Heart left ventricle (tissue), 16 donors: ENCODE measurements at places on chromosomes 5 and 9. TPM values are rescaled to one million over a fixed set of nuclear protein-coding genes. Genes with fewer than 3 reads are reported as not detected.
A peak's percentile ranks its signal among the peaks of the same experiment; 100 is the strongest.

GRCh38 chr9:33795819-33796218 lies 458 bp downstream of the PRSS3 start:
- no peaks in the 10 kb centered on the region for H3K36me3 ChIP-seq
- H3K27me3 ChIP-seq = no peaks in the 10 kb centered on the region
- H3K4me1 ChIP-seq = no peaks in the 10 kb centered on the region
- no peak for DNase-seq
- no peak overlapping the region for H3K4me3 ChIP-seq
- no peak overlapping the region for H3K27ac ChIP-seq

The PCDH12 gene
- polyA plus RNA-seq = 5.7 TPM

DNA sequence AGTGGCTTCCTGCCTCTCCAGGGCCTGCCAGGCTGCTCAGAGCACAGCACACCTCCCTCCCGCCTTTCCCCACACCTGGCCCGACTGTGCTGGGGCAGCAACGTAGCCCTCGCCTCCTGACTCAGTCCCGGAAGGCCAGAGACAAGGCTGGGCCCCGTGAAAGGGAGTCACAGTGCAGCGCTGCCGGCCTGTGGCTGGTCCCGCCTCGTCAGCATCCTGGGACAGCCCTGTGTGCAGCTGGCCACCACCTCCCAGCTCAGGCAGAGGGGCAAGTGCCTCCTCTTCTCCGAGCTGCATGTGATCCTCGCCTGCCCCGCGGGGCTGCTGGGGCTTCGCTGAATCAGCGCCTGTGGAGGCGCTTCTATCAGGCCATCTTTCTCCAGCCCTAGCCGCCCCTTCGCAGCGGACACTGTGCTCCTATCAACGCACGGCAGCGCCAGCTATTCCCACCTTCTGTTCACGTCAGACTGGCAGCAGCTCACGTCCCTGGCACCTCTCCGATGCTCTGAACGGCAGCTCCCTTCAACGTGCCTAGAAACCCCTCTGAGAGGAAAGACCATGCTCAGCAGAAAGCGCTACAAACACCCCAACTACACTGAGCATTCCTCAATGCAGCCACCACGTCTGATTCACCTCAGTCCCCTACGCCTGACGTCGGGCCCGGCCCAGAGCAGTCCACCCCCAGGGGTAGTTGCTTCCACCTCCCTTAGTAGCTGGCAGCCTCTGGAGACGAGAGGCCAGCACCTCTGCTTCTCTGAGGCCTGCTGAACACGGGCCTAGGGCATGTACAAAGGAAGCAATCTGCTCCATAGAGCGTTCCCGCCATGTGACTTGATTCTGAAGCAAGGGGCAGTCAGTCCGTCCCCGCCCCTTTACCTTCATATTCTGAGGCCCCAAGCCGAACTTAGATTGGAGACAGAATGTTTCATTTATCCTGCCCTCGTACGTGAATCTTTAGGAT lies 78.8 kb downstream of the GPR21 start:
- no peaks in the 10 kb centered on the region for H3K4me1 ChIP-seq
- no peak for DNase-seq
- H3K36me3 ChIP-seq = peaks cover 27% of the 10 kb centered on the region
- no peak overlapping the region for H3K4me3 ChIP-seq
- H3K27ac ChIP-seq = peak overlapping the region; percentile 34

DNA sequence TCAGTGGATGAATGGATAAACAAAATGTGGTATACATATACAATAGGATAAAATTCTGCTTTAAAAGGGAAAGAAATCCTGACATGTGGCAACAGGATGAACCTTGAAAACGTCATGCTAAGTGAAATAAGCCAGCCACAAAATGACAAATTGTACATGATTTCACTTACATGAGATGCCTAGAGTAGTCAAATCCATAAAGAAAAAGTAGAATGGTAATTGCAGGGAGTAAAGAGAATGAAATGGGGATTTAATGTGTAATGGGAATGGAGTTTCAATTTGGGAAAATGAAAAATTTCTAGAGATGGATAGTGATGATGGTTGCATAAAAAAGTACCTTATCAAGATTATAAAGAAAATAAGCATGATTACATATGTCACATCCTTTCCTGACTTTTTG lies 1489.2 kb upstream of the C9orf72 start:
- no peak overlapping the region for H3K27ac ChIP-seq
- H3K4me3 ChIP-seq = no peak overlapping the region
- DNase-seq = no peak
- no peaks in the 10 kb centered on the region for H3K36me3 ChIP-seq

- H3K36me3 ChIP-seq = no peaks in the 10 kb centered on the region
- no peak overlapping the region for H3K27ac ChIP-seq
- no peak for DNase-seq
- H3K27me3 ChIP-seq = no peaks in the 10 kb centered on the region
Observed at GRCh38 chr5:55052383-55052931, 28.4 kb downstream of the GZMK start.

- H3K27ac ChIP-seq = peak overlapping the region; percentile 96
- peaks cover 87% of the 10 kb centered on the region for H3K4me1 ChIP-seq
- peak; percentile 59 for DNase-seq
- H3K36me3 ChIP-seq = peaks cover 35% of the 10 kb centered on the region
- H3K4me3 ChIP-seq = peak overlapping the region; percentile 84
Observed at GRCh38 chr9:113596616-113597320, 133.2 kb downstream of the RGS3 start.

The TMOD1 gene
- polyA plus RNA-seq = 96.4 TPM

GRCh38 chr9:109244179-109245132 lies 76.4 kb downstream of the EPB41L4B start:
- peak overlapping the region; percentile 53 for H3K27ac ChIP-seq
- no peaks in the 10 kb centered on the region for H3K4me1 ChIP-seq
- DNase-seq = peak; percentile 52
- H3K27me3 ChIP-seq = no peaks in the 10 kb centered on the region
- no peak overlapping the region for H3K4me3 ChIP-seq
- H3K36me3 ChIP-seq = no peaks in the 10 kb centered on the region

The HSD17B3 gene
- 2.6 TPM for polyA plus RNA-seq

GRCh38 chr5:123659011-123659410 lies 147.0 kb downstream of the CSNK1G3 start:
- no peaks in the 10 kb centered on the region for H3K4me1 ChIP-seq
- DNase-seq = no peak
- no peaks in the 10 kb centered on the region for H3K27me3 ChIP-seq
- H3K27ac ChIP-seq = no peak overlapping the region
- H3K4me3 ChIP-seq = no peak overlapping the region

GRCh38 chr9:93657331-93658111 lies 81.1 kb downstream of the PHF2 start:
- H3K27ac ChIP-seq = no peak overlapping the region
- H3K36me3 ChIP-seq = no peaks in the 10 kb centered on the region
- H3K27me3 ChIP-seq = no peaks in the 10 kb centered on the region
- no peak for DNase-seq
- no peaks in the 10 kb centered on the region for H3K4me1 ChIP-seq

DNA sequence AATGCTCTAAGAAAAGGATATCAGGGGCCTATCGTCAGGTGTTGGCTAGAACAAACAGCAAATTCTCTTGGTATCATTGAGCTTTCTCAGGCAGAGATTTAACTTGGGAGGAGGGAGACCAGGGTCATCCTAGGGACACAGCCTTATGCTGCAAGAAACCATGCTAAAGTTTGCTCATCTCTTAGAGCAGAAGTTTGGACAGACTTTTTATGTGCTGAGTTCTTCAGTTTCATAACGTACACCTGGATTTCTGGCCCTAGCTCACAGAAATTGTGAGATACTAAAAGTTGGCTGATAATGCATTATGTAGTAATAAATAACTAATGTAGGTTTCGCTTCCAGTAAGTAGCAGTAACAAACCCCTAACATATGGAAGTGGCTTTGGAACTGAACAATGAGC lies 1359.8 kb upstream of the CDH9 start:
- no peaks in the 10 kb centered on the region for H3K4me1 ChIP-seq
- no peak overlapping the region for H3K27ac ChIP-seq
- no peaks in the 10 kb centered on the region for H3K27me3 ChIP-seq
- no peak for DNase-seq
- no peaks in the 10 kb centered on the region for H3K36me3 ChIP-seq

The C9orf153 gene
- 0.50 TPM for polyA plus RNA-seq

DNA sequence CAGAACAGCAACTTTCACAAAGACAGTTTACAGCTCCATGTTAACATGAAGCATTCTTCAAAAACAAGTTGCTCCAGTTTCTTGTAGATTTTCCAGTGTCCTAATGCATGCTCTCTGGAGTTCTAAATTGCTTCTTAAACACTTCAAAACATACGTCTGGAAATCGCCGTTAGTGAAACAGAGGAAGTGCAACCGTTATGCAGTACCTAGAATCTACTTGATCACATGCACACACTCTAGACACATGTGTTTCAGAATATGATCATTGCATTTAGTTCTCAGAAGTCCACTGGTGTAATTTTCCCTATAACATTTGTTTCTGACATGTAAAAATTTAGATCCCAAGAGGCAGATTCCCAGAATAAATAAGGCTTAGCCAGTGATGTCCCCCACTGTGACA lies 41.1 kb upstream of the RUFY1 start:
- H3K4me1 ChIP-seq = no peaks in the 10 kb centered on the region
- no peaks in the 10 kb centered on the region for H3K27me3 ChIP-seq
- DNase-seq = no peak
- H3K4me3 ChIP-seq = no peak overlapping the region

- no peak for DNase-seq
- H3K27me3 ChIP-seq = no peaks in the 10 kb centered on the region
- H3K4me3 ChIP-seq = no peak overlapping the region
- H3K4me1 ChIP-seq = no peaks in the 10 kb centered on the region
- H3K27ac ChIP-seq = no peak overlapping the region
Observed at GRCh38 chr9:101731429-101731828, 7.0 kb downstream of the GRIN3A start.

The CEP78 gene
- 1.1 TPM for polyA plus RNA-seq

The PCAT7 gene
- polyA plus RNA-seq = not detected

The ZCCHC10 gene
- 20.8 TPM for polyA plus RNA-seq

DNA sequence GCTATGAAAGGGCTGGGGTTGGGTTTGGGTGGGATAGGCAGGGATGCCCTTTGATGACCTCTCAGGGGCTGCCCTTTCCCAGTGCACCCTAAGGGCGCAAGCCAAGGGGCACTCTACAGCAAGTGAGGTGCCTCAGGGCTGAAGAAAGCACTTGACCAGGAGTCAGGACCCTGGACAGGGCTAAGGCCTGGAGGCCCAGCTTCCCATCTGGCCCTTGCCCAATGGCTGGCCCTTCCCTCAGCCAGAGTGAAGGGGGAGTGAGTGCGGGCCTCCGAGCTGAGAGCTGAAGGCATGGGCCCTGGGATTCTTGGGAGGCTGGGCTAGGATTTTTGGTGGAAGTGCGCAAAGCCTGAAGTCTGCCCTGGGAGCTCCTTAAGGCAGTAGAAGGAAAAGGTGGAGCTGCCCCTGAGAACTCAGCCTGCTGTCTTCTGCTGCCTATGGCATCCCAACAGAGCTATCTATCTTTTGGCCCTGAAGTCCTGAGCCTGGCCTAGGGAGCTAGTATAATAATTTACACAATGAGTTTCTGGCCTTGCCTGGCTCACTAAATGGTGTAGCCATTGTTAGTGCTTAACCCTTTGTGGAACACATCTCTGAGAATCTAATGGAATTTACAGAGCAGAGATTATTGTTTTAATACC lies 16.4 kb downstream of the JADE2 start:
- no peak overlapping the region for H3K4me3 ChIP-seq
- no peak overlapping the region for H3K27ac ChIP-seq
- H3K36me3 ChIP-seq = peaks cover 77% of the 10 kb centered on the region
- H3K27me3 ChIP-seq = no peaks in the 10 kb centered on the region
- H3K4me1 ChIP-seq = peaks cover 53% of the 10 kb centered on the region
- peak; percentile 66 for DNase-seq

The LRRC70 gene
- polyA plus RNA-seq = 1.8 TPM

DNA sequence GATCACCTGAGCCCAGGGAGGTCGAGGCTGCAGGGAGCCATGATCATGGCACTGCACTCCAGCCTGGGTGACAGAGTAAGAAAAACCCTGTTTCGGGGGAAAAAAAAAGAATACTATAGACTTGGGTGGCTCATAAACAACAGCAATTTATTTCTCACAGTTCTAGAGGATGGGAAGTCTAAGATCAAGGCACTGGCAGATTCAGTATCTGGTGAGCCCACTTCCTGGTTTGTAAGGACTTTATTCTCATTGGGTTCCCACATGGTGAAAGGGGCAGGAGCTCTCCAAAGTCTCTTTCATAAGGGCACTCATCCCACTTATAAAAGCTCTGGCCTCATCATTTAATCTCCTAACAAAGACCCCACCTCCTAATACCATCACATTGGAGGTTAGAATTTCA lies 8.7 kb downstream of the HINT1 start:
- no peaks in the 10 kb centered on the region for H3K4me1 ChIP-seq
- H3K27ac ChIP-seq = no peak overlapping the region
- H3K4me3 ChIP-seq = no peak overlapping the region
- no peak for DNase-seq

- H3K27me3 ChIP-seq = no peaks in the 10 kb centered on the region
- no peak for DNase-seq
- H3K36me3 ChIP-seq = no peaks in the 10 kb centered on the region
- H3K27ac ChIP-seq = no peak overlapping the region
- H3K4me3 ChIP-seq = no peak overlapping the region
- no peaks in the 10 kb centered on the region for H3K4me1 ChIP-seq
Observed at GRCh38 chr5:1909346-1909985, 26.7 kb upstream of the IRX4 start.

- no peak for DNase-seq
- H3K27ac ChIP-seq = no peak overlapping the region
- H3K4me1 ChIP-seq = no peaks in the 10 kb centered on the region
Observed at GRCh38 chr5:50647726-50648125, 18.7 kb upstream of the PARP8 start.

The FBP2 gene
- polyA plus RNA-seq = 0.30 TPM

DNA sequence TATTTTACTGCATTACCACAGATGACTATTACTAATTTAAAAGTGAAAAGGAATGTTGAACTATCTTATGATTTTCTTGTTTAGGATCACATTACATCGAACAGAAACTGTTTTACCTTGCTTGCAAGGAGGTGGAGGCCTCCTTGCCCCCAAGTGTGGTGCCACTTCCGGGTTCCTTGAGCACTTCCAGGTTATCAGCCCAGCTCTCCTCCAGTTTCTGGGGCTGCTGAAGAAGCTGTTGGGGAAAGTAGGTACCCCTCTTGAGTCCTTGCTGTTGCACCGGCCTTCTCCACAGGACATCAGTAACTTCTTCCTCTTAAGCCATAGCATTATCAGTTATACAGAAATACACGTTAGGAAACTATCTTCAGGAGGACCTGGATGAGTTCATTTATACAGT lies 278.2 kb downstream of the DMRT2 start:
- DNase-seq = no peak
- H3K36me3 ChIP-seq = no peaks in the 10 kb centered on the region
- H3K27ac ChIP-seq = no peak overlapping the region
- H3K4me1 ChIP-seq = no peaks in the 10 kb centered on the region
- no peaks in the 10 kb centered on the region for H3K27me3 ChIP-seq

GRCh38 chr9:36118706-36119105 lies 17.8 kb upstream of the GLIPR2 start:
- no peak for DNase-seq
- H3K4me1 ChIP-seq = no peaks in the 10 kb centered on the region
- no peaks in the 10 kb centered on the region for H3K27me3 ChIP-seq
- H3K4me3 ChIP-seq = no peak overlapping the region
- no peak overlapping the region for H3K27ac ChIP-seq
